ENCODE measurements at places on chromosomes 12 and 14.

DNA sequence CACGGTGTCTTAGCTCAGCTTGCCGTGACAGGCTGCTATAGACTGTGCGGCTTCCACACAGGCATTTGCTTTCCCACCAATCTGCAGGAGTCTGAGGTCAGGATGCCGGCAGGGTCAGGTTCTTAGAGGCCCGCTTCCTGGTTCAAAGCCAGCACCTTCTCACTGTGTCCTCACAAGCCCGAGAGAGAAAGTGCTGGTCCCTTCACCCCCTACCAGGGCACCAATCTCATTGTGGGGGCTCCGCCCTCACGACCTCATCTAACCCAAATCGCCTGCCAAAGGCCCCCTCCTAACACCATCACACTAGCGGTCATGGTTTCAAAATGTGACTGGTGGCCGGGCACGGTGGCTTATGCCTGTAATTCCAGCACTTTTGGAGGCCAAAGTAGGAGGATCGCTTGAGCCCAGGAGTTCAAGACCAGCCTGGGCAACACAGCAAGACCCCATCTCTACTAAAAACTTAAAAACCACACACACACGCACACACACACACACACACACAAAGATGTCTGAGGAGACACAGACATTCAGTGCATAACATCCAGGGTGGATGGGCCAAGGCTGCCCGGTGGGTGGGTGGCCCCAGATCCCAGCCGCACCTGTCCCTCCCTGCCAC, 26.8 kb downstream of the MMP17 start:
- DNase-seq = no peak

DNA sequence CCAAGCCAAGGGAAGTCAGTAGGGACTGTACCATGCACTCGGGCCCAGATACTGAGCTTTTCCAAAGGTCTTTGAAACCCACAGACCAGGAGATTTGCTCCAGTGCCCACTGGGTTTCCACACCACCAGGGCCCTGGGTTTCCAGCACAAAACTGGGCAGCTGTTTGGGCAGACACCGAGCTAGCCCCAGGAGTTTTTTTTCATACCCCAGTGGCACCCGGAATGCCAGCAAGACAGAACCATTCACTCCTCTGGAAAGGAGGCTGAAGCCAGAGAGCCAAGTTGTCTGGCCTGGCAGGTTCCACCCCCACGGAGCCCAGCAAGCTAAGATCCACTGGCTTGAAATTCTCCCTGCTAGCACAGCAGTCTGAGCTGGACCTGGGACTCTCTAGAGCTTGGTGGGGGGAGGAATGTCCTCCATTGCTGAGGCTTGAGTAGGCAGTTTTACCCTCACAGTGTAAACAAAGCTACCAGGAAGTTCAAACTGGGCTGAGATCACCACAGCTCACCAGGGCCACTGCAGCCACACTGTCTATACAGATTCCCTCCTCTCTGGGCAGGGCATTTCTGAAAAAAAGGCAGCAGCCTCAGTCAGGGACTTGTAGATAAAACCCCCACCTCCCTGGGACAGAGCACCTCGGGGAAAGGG, 793.7 kb downstream of the RPS29 start:
- no peak for DNase-seq

DNA sequence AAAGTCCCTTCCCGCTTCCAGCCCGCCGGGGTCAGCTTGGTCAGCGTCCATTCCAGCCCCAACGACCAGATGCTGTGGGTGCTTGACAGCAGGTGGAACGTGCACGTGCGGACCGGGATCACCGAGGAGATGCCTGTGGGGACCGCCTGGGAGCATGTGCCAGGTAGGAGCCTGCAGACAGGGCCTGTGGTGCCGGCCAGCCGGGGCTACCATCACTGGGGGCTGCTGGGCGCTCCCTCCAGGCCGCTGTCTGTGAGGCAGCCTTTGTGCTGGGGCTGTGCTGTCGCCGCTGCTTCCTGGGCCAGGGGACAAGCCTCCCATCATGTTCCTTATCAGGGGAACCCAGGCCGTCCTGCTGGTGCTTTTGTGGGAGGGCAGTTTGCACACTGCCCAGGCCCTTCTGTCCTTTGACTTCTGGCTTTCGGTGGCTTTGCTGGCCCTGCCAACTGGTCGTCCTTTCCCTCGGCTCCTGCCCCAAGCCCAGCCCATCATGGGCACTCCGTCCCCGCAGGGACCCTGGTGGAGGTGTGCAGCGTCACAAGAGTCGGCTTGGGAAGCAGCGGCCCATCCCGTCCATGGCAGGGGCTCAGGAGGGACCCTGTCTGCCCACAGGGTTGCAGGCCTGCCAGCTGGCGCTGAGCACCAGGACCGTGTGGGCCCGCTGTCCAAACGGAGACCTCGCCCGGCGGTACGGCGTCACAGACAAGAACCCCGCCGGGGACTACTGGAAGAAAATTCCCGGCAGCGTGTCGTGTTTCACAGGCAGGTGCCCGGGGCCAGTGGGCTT, 12.4 kb downstream of the ANKRD9 start:
- no peak for DNase-seq

- DNase-seq = no peak
Measured at GRCh38 chr12:58961906-58962305, 41.6 kb upstream of the LRIG3 start.

- no peak for DNase-seq
Measured at GRCh38 chr12:52147964-52148463, 43.8 kb downstream of the KRT80 start.

- no peak for DNase-seq
Measured at GRCh38 chr14:61187196-61187905, 93.8 kb downstream of the TMEM30B start.

GRCh38 chr14:92848887-92849286, 54.8 kb downstream of the GOLGA5 start:
- DNase-seq = no peak

DNA sequence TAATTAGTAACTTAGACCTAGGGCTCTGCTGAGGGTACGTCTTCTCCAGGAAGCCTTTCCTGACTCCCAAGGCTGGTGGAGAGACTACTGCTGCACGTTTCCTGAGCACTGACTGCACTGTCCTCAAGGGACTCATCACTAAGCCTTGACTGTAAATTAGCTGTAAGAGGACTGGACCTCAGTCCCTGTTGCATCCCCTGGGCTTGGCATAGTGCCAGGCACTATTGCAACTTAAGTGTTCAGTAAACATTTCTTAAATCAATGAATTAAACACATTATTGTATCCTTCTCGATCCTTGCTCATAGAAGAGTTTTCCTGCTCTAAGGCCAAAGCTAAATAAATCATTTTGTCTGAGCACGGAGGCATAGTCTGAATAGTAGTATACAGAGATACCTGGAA, 31.9 kb upstream of the IFNG-AS1 start:
- no peak for DNase-seq

DNA sequence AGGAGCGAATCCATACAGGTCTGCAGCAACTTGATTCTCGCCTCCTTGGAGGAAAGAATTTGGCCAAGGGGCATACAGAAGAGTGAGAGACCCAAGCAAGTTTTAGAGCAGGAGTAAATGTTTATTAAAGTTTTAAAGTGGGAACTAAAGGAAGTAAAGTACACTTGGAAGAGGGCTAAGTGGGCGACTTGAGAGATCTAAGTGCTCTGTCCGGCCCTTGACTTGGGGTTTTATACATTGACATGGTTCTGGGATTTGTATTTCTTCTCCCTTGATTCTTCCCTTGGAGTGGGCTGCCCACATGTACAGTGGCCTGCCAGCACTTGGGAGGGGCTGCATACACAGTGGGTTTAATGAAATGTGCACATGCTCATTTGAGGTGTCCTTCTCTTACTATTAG, 421.2 kb downstream of the TMEM121 start:
- DNase-seq = no peak

GRCh38 chr12:56836317-56836716, 73.2 kb downstream of the HSD17B6 start:
- DNase-seq = peak; percentile 45

GRCh38 chr14:33408291-33408690, 469.6 kb downstream of the NPAS3 start:
- DNase-seq = no peak

Measured in mesothelial cell of epicardium (in vitro differentiated cells).